Stimulated activated CD4-positive, alpha-beta T cell treated with anti-CD3 and anti-CD28 coated beads, Interleukin-1b, Interleukin-23, amount 100 ng/mL, for 4 hours (primary cell): ENCODE measurements at places on chromosomes 3 and 15.

DNA sequence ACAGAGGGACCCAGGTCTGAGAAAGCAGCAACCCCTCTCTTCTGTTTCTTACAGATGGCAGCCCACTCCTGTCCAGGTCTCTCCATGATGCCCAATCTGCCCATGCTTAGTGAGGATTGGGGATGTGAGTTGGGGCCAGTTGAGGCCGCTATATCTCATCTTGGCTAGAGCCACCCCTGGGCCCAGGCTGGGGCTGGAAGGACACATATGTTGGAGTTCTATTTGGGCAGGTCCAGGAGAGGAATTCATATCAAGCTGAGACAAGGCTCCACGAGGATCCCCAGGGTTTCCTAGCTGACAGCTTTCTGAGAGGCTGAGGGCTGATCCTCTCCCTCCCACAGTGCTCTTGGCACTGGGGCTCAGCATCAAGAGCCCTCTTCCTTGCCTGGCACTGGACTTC is 11.4 kb downstream of the TGM5 start:
- no peak for DNase-seq

GRCh38 chr3:162729686-162730085 is 1233.1 kb downstream of the OTOL1 start:
- no peak for DNase-seq

GRCh38 chr3:95197661-95198060 is 1134.8 kb downstream of the NSUN3 start:
- DNase-seq = no peak

- DNase-seq = no peak
Measured at GRCh38 chr3:42709621-42710020, 7.0 kb upstream of the HHATL start.

DNA sequence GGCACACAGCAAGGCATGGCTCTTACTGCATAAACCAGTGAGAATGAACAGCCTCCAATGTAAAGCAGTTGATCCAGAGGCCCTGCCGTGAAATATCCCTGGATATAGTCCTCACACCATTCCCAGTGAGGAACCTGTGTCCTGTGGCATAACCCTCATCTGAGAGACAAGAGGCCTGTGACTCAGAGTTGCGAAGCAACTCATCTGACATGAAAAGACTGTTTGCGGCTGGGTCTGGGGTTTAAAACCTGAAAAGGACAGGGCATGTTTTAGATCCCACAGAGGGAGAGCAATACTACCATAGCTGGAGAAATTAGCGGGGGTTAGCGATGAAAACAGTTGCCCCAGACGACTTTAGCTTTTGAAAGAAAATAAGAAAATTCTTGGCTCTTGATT is 165.3 kb upstream of the BHLHE40 start:
- DNase-seq = no peak

DNA sequence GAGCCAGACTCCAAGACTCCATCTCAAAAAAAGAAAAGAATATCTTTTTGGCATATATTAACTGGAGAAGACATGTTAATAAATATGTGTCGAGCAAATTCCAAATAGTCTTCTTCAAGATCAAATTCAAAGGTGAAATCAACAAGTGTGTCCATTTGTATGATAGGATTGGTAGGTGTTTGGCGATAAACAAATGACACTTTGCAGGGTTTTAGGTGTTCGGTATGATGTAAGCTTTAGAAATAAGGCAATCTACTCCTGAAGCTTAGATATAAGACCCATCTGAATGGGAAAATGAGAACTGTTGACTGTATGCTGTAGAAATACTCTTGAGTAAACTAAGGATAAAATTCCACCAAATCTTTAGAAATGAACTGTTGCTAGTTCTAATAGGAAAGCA is 75.8 kb upstream of the FNDC3B start:
- no peak for DNase-seq

GRCh38 chr3:72595927-72596610 is 252.2 kb downstream of the SHQ1 start:
- DNase-seq = no peak

DNA sequence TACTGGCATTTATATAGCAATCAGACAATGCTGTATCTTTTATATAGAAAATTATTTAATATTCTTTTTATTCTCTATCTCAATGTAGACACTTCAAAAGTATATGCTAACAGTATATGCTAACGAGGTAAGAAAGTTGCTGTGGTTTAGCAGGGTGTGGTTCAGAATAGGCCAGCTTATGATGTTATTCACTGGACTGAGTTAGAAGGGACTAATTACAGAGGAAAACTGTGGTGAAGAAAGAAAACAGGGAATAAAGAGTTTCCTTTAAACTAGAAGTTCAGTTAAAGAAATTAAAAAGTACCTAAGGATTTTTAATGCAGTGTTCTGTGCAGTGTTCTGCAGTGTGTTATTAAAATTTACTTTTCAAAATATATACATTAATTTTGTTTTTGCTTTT is 59.4 kb downstream of the MYO9A start:
- no peak for DNase-seq

DNA sequence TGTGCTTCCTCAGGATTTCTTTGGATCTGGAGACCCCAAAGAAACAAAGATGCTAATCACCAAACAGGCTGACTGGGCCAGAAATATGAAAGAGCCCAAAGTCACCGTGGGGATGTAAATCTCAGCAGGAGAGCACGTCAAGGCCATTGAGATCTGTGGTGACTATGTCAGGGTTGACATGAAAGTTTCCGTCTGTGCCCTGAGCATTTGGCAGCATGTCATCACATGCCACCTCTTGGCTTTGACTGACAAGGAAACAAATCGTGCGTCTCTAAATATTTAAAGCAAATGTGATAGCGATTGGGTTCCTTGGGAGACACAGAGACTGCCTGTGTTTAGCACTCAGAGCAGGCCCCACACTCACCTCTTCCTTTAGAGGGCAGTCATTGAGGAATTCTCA is 35.2 kb downstream of the EFCAB12 start:
- DNase-seq = no peak

- no peak for DNase-seq
Measured at GRCh38 chr3:44072601-44073540, 168.8 kb upstream of the TOPAZ1 start.

DNA sequence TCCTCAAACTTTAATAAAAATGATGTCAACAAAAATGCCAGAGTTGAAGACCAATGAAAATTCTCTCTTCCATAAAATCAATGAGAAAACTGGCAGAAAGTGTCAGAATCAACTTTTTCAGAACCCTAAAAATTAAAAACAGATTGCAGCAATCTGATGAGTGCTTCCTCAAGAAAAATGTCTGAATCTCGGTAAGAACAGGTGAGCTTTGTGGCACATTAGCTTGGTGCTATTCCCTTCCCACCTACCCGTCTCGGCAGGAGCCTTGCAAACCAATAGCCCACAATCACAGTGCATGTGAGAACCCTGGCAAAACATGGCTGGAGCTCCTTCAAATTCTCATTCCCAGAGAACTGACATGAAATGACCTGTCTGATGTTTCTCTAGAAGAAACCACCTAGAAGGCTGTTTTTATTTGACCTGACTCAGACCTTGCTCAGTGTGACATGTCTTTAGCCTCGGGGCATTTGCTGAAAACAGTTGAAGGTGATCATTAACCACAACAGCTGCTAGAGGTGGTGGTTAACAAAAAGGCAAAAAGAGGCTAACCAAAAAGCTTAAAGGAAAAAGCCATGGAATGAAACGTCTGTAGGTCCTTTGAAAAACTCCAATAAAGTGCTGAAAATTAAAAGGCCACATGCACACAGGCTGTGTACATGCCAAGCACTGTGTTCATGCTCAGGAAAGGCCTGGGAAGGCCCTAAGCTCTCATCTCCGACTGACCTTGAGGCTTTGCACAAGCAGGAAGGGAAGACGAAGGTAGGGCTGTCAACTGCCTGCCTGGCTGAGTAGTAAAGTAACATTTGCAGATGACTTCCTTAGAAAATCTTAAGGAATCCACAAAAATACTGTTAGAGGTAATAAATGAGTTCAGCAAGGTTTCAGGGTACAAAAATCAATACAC is 253.0 kb upstream of the NSMCE3 start:
- no peak for DNase-seq

DNA sequence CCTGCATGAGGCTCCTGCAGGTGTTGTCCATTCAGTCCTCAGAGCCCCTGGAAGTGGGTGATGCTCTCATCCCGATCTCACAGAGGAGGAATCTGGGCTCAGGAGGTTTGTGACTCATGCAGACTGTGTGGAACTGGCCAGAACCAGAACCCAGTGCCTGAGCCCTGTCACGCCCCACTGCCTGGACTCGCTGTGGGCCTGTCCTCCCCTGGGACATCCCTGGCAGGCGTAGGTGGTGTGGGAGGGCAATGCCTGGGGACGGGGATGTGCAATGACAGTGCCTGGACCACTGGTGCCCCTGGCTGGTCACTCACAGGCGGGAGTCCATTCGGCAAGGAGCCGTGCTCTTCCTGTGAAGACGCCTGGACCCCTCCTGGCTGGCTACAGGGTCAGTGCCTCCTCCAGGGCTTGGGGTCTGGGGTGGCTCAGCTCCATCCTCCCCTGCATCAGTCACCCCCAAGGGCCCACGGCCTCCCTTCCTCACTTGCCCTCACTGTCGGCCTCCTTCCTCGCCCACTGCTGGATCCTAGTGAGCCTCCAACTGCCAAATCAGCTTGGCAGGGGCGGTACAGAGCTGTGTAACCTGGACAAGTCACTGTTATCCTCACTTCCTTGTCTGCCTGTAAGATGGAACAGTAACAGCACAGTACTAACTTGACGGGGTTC is 14.9 kb downstream of the PSTPIP1 start:
- no peak for DNase-seq

GRCh38 chr3:120276767-120277166 is 8.3 kb downstream of the GPR156 start:
- DNase-seq = no peak

DNA sequence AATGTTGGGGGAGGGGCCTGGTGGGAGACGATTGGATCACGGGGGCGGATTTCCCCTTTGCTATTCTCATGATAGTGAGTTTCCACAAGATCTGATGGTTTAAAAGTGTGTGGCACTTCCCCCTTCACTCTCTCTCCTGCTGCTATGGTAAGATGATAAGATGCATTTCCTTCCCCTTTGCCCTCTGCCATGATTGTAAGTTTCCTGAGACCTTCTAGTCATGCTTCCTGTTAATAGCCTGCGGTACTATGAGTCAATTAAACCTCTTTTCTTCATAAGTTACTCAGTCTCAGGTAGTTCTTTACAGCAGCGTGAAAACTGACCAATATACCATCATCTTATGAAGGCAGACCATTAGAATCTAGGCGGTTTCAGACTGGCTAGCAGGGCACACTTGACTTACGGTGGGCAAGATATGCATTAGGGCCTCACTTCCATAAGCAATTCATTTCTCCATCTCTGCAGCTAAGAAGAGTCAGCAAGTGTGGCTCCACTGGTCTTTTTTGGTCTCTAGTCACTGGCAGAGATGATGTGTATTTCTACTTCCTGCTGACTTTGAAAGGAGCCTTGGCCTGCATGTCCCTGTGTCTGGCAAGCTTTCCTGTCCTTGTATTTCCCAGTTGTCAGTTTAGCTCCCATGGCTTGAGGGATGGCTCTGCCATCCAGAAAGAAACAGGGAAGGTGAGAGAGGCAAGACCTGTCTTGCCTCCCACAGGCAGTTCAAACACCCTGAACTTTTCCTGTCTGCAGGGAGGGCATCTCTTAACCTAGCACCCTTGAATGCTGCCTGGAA is 109.0 kb upstream of the ADAMTS9 start:
- DNase-seq = no peak

GRCh38 chr15:82554849-82555248 is 14.6 kb upstream of the RPS17 start:
- no peak for DNase-seq

- DNase-seq = peak; percentile 12
Measured at GRCh38 chr3:149936812-149937230, 33.9 kb downstream of the PFN2 start.

DNA sequence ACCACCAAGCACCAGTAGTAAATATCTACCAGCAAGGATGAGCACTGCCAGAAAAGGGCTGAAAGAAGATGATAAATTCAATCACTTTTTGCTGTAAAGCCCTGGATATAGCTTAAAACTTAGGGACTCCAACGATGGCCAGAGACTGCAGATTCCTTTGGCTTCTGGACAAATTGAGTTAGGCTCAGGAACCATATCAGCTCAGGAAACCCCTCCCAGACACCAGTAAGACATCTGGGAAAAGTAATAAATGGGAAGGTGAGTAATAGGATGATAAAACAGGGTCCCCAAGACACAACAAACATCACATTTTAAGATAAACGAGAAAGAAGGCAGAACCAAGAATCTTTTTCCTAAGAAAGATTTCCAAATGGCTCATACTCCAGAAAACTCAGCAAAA is 65.0 kb downstream of the ANP32A start:
- no peak for DNase-seq

DNA sequence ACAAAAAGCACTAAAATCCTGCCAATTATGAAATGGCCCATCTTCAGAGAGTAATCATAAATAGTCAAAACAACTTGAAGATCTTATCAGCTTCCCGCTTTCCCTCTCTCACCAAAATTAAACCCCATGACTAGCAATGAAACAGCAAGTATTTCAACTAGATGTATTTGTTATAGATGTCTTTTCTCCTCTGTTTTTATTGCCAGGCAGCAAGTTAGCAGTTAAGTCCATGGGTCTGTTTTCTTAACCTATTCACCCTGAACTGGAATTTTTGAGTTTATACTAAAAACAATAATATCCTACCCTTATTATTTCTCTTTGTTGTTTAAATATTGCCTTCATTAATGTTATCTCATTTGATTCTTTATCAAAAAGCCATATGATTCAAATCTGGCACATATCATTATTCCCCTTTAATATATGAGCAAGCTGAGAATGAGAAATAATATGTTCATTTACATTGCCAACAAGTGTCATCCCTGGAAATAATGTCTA is 23.3 kb downstream of the AQP9 start:
- no peak for DNase-seq
